ENCODE measurements at places on chromosomes 4 and X.

- DNase-seq: no peak
Measured at GRCh38 chr4:159079074-159079473, 23.8 kb upstream of the RAPGEF2 start.

GRCh38 chrX:64894454-64895038 lies 81.7 kb downstream of the ZC4H2 start:
- DNase-seq: no peak

- no peak for DNase-seq
Measured at GRCh38 chr4:118865091-118865708, 23.5 kb upstream of the SYNPO2 start.

GRCh38 chr4:10326075-10326474 lies 131.2 kb downstream of the ZNF518B start:
- DNase-seq: no peak

GRCh38 chr4:108361446-108361820 lies 192.7 kb upstream of the LEF1 start:
- no peak for DNase-seq

- no peak for DNase-seq
Measured at GRCh38 chr4:62407534-62407933, 1207.4 kb downstream of the ADGRL3 start.

- no peak for DNase-seq
Measured at GRCh38 chr4:25845841-25846653, 16.7 kb downstream of the SEL1L3 start.

Data from GM12878 (cell line).